Body of pancreas (tissue), 4 donors: ENCODE measurements at places on chromosomes 1 and 21.
A peak's percentile ranks its signal among the peaks of the same experiment; 100 is the strongest.

DNA sequence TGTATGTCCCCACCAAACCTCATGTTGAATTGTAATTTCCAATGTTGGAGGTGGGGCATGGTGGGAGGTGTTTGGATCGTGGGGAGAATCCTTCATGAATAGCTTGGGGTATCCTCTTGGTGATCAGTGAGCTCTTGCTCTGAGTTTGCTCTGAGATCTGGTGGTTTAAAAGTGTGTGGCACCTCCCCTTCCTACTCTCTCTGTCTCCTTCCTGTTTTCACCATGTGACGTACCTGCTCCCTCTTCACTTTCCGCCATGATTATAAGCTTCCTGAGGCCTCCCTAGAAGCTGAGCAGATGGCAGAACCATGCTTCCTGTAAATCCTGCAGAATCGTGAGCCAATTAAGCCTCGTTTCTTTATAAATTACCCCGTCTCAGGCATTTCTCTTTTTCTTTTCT, 40.0 kb upstream of the OSBPL9 start:
- no peak for DNase-seq

- no peak for DNase-seq
Observed at GRCh38 chr21:28436286-28436932, 556.3 kb downstream of the LTN1 start.

- peak; percentile 21 for DNase-seq
Observed at GRCh38 chr1:89822109-89822962, 1.5 kb downstream of the LRRC8D start.

DNA sequence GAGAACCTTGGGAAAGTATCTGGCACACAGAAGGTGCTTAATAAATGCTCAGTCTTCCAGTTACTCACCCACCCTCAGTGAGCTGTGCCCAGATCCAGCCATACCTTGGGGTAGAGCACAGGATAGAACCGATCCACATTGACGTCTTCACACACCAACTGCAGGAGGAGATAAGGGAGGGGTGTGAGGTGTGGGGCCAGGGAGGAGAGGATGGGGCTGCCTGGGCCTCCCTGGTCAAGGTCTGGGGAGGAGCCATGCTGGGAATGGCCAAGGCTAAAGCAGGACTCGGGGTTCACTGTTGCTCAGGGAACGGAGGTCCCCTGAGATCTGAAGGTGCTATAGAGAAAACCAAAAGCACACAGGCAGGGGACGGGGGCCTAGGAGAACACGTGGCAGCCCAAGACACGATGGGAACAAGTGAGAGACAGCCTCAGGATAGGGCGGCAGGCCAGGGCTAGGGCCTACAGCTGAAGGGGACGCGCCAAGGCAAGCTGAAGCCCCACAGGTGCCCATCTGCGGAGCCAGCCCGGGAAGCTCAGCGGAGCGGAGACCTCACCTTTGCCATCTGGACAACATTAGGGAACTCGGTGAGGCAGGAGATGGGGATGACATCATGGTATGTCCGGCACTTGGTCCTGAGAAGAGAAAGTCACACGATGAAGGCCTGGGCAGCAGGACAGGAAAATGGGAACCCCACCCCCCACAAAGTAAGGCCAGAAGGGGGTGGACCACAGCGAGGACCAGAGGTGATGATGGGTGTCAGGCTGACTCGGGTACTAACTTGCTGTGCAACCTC, 55.9 kb downstream of the RAP1GAP start:
- DNase-seq: no peak

DNA sequence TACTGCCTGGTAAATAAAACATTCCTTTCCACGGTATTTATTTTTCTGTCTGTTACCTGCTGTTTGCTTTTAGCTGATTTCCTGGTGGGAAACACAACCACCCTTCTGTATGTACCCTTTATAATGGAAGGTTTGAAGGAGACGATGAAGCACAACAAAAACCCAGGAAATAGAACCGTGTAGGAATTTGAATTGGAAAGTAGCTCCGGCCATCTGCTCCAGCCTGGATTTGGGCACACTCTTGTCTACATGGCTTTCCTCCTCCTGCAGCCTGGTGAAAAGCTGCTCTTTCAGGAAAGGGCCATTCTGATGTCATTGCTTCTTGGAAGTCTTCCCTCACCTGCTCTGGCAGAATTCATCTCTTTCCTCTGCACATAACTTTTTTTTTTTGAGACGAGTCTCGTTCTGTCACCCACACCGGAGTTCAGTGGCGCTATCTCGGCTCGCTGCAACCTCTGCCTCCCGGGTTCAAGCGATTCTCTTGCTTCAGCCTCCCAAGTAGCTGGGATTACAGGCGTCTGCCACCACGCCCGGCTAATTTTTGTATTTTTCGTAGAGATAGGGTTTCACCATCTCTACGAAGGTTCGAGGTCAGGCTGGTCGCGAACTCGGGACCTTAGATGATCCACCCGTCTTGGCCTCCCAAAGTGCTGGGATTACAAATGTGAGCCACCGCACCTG, 2.7 kb downstream of the AK4 start:
- no peak for DNase-seq

DNA sequence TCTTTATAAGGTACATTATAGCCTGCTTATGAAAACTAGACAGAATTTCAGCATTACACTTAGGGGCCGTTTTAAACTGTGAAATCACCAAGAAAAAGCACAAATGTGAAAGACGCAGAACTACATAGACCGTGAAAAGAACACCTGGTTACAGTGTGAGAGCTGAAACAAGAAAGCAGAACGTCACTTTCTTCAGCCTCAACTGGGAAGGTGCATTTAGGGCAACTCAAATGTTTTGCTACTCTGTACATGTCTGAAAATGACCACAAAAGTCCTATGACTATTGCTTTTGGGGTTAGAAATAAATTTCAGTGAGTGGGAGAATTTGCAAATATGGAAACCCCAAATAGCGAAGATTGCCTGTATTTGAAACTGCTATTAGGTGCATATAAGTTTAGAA, 268.7 kb downstream of the OLFM3 start:
- no peak for DNase-seq

- DNase-seq: no peak
Observed at GRCh38 chr21:34674468-34674867, 5.7 kb downstream of the CLIC6 start.

- no peak for DNase-seq
Observed at GRCh38 chr1:74436078-74436477, 76.3 kb downstream of the LRRC53 start.

DNA sequence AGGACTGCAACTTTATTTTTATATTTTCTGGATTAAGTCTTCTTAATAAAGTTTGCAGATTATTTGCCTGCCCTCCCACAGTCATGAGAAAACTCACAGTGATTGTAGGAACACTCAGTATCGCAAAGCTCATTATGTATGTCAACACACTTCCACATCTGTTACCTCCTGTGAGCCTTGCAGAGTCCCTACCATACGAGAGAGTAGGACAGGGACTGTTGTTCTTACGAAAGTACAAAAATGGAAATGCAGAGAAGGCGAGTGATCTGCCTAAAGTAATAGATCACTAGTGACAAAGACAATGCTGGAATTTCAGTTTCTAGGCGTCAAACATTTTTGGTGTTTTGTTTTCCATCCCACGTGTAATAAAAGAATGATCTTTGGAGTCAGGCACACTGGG, 131.7 kb downstream of the SYT2 start:
- DNase-seq: no peak

GRCh38 chr1:220893701-220894024, 14.4 kb downstream of the HLX start:
- no peak for DNase-seq

- peak; percentile 73 for DNase-seq
Observed at GRCh38 chr1:34073028-34073695, 91.9 kb downstream of the CSMD2 start.

DNA sequence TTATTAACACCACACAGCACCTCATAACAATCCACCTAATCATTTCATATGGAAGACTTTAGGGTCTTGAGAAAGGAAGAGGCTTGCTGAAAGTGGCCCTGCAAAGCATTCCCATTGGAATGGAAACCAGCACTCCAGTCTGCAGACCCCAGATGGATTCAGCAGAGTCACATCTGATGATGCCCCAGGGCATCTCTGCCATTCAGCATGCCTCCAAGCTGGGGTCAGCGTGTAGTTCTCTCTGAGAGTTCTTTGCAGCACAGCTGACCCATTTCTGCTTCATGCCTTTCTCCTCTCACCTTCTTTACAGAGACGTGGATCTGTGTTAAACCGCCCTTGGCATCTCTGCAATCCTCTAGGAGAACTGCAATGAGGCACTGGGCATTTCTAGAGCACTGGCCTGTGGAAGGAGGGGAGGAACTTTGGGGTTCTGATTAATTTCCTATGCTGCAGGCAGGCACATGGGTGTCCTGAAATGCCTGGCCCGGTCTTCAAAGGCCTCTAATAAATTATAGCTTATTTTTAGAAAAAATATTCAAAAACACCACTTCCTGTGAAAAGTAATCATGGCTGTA, 2.6 kb upstream of the LUZP1 start:
- no peak for DNase-seq

GRCh38 chr1:97983126-97983525, 62.3 kb upstream of the DPYD start:
- DNase-seq: no peak

DNA sequence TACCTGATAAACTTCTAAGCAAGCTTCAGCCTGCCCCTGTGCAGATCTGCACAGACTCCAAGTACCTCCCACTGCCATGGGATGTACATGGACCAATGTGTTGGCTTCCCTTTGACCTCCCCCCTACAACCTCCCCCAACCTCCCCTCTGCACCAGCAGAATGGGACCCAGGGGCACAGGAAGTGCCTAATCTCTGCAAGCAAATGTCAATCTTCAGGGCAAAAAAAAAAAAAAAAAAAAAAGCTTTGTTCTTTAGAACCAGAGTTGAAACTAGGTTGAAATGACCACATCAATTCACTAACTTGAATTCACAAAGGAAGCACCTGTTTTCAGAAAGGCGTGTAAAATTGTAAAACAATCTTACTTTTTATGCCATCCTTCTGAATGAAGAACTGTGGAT, 53.9 kb upstream of the TIAM1 start:
- no peak for DNase-seq

GRCh38 chr1:246782120-246782900, 58.1 kb downstream of the SCCPDH start:
- DNase-seq: no peak

DNA sequence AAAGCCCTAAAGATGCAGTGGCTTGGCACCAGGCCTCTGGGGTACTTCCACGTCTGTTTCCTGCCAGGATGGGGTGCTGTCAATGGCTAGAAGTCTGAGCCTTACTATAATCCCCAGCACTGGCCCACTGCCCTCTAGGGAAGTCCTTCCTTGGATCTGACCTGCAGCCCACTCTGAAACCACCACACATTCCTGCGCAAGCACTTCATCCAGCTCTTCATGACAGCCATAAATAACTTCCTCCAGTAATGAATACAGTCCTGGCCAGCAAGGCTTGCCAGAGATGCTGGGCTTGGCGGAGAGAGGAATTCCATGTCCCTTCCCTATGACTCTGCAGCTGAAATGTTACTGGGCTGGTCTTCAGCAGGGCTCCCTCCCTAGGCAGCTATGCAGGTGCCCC, 32.6 kb downstream of the ALPL start:
- peak; percentile 26 for DNase-seq

- no peak for DNase-seq
Observed at GRCh38 chr1:67270541-67270940, 37.1 kb upstream of the IL12RB2 start.

DNA sequence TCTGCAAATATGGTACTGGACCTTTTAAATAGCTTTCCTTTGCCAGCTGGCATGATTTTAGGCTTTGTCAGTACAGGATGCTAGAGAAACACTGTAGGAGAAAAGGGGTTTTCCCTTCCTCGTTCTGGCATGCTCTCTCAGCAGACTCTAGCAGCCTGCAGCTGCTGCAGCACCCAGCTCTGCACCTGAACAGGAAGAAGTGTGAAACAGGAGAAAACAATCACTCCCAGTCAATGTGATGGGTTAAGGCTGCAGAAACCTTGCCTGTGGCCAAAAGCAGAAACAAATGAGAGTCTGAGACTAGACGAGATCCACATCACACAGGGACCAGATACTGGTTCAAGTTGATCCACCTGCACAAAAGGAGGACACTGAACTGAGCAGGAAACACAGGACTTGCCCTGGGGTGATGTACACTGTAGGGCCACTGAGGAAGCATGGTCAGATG, 21.2 kb downstream of the OVGP1 start:
- DNase-seq: peak; percentile 91

DNA sequence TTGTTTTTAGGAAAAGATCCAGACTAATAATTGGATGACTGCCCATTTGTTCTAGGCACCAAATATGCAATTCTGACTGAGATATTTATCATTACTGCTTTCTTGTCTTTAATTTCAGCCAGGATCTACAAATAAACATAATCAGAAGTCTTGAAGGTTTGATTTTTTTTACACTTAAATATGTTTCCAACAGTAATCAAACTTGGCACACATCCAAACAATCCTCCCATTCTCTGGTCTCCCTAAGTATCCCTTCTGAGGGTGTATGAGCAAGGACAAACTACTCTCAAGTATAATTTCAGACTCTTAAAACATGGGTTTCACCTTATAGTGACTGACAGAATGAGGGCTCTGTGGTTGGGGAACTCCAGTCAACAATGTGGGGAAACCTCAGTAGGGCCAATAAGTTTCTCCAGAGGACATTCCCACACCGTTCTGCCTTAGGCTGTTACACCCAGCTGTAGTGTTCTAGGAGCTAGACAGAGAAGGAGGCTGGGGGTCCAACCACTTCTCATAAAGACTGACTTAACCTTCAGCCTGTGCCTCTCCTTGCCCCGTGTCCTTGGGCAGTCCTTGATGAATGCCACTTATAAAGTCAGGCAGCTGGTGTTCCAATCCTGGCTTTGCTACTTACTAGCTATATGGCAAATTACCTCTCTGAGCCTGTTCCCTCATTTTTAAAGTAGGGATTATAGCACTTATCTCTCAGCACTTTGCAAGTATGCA, 1.5 kb upstream of the PALMD start:
- no peak for DNase-seq

GRCh38 chr21:45872902-45873301, 108.7 kb upstream of the COL6A1 start:
- no peak for DNase-seq

DNA sequence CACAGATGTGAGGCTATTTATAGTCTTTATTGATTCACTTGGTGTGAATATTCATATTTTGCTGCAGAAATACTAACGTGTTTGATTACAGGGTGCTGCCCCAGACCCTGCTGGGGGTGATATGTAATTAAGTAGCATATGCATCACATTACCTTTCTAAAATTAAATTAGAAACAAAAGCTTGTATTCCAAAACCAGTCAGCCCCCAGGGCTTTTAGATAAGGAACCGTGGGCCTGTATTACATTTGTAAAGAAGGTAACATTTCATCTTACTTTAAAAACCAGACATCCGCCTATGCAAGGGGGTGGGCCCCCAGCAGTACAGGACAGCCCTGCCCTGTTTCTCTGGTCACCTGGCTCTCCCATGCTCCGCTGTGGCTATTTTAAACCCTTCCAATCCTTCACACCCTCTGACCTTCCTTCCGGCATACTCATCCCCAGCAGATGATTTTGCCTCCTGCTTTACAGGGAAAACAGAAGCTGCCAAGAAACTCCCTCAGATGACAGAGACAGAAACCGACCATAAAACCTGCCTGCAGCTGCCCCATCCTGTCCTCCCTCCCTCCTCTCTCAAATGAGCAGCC, 22.0 kb upstream of the KCNC4 start:
- DNase-seq: no peak

- peak; percentile 32 for DNase-seq
Observed at GRCh38 chr1:155173478-155174323, at the start of gene TRIM46. TSS of gene TRIM46 (plus strand) at chr1:155173849. CDS start at chr1:155173967, 118 bp downstream.

GRCh38 chr1:204263254-204263910, 49.6 kb upstream of the GOLT1A start:
- no peak for DNase-seq

GRCh38 chr1:94490556-94490955, 51.0 kb downstream of the F3 start:
- no peak for DNase-seq

GRCh38 chr1:53110370-53111072, 31.9 kb downstream of the SLC1A7 start:
- peak; percentile 25 for DNase-seq

GRCh38 chr21:41655259-41655658, 111.6 kb downstream of the RIPK4 start:
- DNase-seq: no peak
